ENCODE measurements at places on chromosomes 2 and 18.

- DNase-seq, result no peak
These were observed 14.9 kb upstream of the PSME4 start for GRCh38 chr2:53985646-53986045.

DNA sequence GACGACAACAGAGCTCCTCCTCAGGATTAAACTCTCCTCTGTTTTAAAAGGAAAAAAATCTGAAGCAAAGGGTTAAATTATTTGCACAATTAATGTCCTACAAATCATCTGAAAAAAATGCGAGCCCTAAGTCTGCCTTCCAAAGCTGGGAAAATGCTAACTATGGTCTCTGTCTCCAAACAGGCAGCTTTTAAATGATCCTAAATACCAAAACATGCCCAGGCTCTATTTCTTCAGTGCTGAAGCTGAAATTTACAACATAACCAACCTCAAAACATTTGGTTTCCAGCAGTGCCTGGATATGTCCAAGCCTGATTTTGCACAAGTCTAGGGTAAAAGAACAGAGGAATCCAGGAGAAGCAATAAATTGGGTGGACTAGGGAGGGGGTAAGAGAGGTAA, 57.2 kb downstream of the LBH start:
- no peak for DNase-seq

DNA sequence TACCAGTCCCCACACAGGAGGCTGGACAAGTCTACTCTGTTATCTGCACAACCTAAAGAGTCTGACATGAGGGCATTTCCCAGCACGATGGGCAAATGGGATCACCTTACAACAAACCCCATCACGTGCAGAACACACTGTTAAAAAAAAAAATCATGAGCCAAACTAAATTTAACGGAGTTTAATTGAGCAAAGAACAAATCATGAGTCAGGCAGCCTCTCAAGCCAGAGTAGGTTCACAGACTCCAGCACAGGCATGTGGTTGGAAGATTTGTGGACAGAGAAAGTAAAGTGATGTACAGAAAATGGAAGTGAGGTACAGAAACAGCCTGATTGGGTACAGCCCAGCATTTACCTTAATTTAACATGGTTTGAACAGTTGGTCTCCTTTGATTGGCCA, 59.9 kb downstream of the KYNU start:
- no peak for DNase-seq

DNA sequence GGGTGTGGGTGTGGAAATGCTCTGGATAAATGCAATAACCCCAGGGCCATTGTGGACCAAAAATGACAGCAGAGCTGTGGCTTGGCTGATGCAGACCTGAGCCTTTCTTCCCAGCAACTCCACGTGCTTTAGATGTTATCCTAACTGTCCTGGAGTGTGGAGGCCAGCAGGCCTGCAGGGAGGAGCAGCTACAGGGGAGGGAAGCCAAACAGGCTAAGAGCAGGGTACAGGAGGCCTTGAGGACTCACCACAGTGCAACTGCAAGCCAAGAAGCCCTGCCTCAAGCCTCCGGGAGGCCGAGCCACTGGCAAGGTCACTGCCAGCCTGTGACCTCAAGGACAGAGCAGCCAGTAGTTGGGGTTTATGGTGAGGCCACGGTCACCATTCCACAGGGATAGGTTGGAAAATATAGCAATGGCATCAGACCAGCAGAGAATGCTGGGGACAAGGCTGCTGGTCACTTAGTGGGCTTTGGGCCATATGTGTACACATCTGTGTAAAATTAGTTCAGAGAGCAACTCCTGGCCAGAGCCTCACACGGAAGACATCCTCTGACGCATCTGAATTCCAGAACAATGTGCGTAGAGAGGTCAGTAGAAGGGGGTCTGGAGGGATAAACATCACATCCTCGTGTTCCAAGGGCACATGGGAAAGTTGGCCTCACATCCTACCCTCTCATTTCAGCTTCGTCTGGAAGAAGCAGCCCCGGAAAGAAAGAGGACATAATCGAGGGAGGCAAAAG, 76.2 kb upstream of the UPP2 start:
- no peak for DNase-seq

GRCh38 chr2:176999301-176999700, 213.3 kb upstream of the HNRNPA3 start:
- no peak for DNase-seq

DNA sequence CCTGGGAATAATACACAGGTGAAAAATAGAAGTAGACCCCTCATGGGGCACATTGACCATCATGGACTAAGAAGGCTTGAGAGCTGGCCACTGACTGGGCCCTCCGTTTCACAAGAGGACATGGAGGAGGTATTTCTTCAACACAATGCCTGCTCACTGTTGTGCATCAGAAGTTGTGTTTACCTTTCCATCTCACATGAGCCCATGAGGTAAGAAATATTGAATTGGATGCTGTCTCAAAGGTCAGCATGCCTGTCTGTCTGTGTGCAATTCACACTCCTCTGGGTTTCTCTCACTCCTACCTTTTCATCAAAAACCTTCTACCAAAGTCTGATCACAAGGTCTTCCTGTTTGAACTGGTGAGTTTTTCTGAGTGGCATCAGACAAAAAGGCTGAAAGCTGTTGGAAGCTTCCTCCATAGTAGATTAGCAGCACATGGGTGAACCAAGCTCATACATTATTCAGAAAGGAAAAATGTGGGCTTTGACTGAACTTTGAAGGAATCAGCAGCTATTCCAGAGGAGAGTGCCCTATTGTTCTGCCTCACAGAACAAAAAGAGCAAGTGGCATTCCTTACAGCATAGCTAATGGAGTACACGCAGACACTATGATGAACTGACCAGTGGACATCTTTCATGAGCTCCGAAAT, 143.2 kb upstream of the RND3 start:
- DNase-seq, result no peak

GRCh38 chr2:63692002-63692606, 103.3 kb downstream of the MDH1 start:
- DNase-seq, result no peak

DNA sequence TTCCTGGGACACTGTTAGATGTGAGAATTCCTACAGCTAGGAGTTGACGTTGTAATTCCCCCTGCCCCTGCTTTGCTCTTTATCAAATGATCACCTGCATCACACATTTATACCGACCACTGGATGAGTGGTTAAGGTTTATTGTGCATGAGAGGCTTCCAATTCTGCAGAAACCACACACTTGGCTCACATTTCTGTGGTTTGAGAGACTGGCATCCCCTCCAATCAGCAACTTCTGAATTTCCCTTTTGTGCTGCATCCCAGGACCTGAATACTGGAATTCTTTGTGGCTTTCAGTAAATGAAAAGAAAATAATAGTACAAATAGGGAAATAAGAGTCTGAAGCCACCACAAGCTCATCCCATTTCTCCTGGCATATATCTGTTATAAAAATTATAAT, 628.7 kb upstream of the PIK3C3 start:
- DNase-seq, result no peak

- DNase-seq, result no peak
These were observed 35.8 kb downstream of the SH3RF3 start for GRCh38 chr2:109164739-109165221.

GRCh38 chr2:219358170-219359075, 25.9 kb upstream of the RESP18 start:
- no peak for DNase-seq

DNA sequence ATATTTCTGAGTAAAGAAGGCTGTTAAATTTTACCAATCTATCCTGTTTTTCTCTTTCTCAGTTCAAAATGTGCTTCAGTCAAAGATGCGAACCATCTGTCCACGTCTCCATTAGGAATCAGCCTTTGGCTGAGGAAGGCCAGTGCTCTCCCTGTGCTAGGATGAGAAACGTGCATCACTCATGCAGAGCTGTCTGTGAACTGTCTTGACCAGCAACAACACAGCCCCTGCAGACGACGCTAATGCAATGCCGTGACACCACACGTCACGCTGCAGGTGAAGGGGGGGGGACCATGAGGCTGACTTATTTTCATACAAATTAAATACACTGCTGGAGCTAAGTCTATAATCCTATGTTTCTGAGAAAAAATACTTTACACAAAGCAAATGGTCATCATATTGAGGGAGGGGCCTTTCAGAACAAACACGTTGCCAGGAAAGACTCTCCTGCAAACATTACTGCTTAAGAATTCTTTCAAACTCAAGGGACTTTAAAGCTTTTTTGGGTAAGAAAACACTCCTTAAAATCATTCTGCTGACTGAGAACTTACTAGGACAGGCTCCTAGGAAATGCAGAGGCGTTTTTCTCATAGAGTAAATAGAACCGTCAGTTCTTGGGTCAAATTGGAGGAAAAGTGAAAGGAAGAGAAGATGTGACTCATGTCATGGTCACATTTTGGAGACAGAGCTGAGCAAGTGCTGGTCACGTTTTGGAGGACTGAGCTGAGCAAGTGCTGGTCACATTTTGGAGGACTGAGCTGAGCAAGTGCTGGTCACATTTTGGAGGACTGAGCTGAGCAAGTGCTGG, 97.0 kb downstream of the MBP start:
- DNase-seq, result no peak

DNA sequence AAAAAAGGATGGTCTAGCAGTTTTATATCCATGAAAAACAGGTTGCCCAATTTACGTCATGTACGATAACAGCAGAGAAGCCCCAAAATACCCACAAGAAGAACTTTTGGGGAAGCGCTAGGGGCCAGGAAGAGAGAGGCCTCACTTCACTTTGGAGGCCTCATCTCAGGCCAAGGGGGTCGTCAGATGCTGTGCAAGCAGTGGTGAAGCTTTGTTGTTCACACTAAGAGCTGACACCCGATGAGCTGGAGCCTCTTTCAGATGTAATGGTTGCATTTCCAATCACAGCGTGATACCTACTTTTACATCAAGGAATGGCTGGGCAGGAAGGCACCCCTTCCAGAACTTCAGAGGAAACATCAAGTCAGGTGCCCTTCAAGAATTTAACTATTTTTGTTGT, 242.3 kb upstream of the PXDN start:
- DNase-seq, result no peak

GRCh38 chr2:121398853-121399252, 113.9 kb upstream of the TFCP2L1 start:
- DNase-seq, result no peak

DNA sequence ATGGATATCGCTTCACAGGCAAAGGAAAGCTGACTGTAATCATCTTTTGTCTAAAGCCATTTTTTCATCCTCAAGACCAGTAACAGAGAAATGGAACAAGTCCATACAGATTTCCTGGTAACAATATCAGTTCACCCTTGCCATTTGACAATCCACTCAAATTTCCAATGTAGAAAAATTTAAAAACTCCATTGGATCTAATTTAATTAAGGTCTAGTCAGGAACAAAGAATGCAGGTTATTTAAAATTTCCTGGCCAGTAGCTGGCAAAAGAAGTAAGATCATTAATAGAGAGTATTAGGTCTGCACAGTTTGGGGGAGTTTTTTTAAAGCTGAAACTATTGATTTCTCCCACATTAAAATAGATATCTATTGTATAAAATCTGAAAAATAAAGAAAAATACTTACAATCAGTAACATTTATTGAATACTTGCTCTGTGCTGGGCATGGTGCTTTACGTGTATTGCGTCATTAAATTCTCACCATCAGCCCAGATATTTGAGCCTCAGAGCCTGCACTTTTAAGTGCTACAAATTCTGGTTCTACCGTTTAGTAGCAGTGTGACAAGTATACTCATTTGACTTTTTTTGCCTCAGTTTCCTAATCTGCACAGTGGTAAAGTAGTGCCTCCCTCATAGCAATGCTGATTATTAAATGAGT, 41.8 kb downstream of the SMARCAL1 start:
- no peak for DNase-seq

DNA sequence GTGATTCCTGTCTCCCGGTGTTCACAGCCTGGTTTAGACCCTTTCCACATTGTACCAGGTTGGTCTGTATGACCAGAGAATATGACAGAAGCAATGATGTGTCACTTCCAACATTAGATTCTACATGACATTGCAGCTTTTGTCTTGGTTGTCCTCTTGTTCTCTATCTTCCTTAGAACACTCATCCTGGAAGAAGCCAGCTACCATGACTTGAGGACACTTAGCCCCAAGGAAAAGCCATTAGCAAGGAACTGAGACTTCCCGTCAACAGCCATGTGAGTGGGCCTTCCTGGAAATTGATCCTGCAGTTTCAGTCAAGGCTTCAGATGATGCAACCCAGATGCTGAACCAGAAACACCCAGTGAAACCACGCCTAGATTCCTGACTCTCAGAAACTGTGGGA, 143.3 kb downstream of the MREG start:
- DNase-seq, result no peak

DNA sequence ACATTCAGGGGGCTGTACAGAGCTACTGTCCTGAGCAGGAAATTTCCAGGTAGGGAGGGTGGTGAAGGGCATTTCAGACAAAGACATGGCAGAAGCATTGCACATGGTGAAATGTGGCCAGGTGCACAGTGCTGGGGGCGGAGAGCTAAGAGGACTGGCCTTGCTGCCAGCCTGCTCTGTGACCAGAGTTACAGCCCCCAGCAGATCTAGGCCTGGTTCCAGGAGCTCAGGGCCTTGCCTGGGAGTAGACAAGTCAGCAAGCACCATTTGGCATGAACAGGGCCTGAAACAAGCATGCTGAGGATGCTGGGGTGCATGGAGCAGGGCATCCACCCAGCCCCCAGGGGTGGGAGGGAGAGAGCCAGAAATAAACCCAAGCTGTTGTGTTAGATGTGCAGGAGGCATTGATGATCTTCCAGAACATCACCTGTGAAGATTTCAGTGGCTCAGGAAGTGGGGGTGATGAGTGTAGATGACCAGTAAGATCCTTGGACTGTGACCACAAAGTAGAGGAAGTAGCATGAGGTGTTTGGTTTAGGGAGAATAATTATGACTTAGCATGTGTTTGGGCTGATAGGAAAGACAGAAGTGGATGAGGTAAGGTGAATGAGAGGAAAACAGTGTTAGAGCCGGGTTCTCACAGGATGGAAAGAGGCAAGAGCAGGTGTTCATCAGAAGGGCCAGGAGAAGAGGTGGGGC, 61.1 kb downstream of the COA5 start:
- no peak for DNase-seq

DNA sequence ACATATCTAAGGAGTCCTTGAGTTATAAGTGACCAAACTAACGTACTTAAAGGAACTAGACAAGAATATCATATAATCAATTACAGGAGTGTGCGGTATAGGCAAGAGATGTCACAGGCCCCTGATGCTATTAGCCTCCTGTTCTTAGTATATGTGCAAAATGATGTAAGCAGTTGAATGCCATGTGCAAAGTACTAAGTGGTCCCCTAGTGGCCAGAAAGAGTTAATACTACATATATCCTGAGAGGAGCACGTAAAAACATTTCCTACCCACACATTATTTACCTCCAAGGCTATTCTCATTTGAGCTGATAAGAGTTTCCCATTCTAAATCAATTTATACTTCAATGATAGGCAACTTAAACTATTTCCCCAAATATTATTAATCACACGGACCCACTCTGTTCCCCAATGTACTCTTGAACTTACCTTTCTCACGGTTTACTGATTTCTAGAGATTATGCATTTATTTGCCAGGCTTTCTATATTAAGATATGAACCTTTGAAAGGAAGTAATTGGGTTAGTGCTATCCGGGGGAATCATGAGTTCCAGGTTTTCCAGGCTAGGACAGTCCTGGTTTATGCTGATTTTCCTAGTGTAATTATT, 158.0 kb upstream of the KLHL14 start:
- no peak for DNase-seq

DNA sequence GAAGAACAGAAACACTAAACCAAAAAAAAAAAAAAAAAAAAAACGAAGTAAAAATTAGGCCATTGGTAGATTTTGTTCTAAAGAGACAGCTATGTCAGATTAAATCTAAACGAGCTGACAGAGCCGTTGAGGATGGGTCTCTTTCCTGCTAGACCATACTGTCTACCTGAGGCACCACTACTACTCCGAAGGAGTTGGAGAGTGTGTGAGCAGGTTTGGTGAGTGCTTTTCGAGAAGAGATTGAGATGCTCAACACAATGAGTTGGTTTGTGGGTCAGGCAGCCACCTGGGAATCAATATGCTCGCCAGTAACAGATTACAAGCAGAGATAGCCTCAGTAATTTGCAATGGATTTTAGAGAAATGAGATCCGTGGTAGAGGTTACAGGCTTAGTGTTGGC, 281.5 kb upstream of the EPAS1 start:
- no peak for DNase-seq
